ENCODE measurements at places on chromosomes 7 and 10. TPM values are rescaled to one million over a fixed set of nuclear protein-coding genes. Genes with fewer than 3 reads are reported as not detected.

FOXI2 gene
- not detected for total RNA-seq

SGPL1 gene
- total RNA-seq: 60.3 TPM

FAS gene
- total RNA-seq: 8.8 TPM

BCL7B gene
- total RNA-seq: 37.4 TPM

LSM8 gene
- 31.1 TPM for total RNA-seq

TRIL gene
- total RNA-seq: 4.0 TPM

NUP205 gene
- 31.2 TPM for total RNA-seq

KCNH2 gene
- not detected for total RNA-seq

PIK3CG gene
- total RNA-seq: not detected

SLC16A9 gene
- total RNA-seq: 0.50 TPM

CALML5 gene
- total RNA-seq: not detected

RAMP3 gene
- total RNA-seq: not detected

GPR26 gene
- total RNA-seq: not detected

CRPPA gene
- total RNA-seq: 3.3 TPM

TSPAN13 gene
- total RNA-seq: 5.5 TPM

UNCX gene
- total RNA-seq: not detected

TAS2R41 gene
- not detected for total RNA-seq

FEZF1 gene
- not detected for total RNA-seq

NFE2L3 gene
- 0.55 TPM for total RNA-seq

FZD1 gene
- 19.4 TPM for total RNA-seq

TBX20 gene
- not detected for total RNA-seq

TRIM50 gene
- not detected for total RNA-seq

STEAP1B gene
- 1.3 TPM for total RNA-seq

MRLN gene
- total RNA-seq: not detected

CALN1 gene
- total RNA-seq: not detected

WDFY4 gene
- total RNA-seq: not detected

TEX47 gene
- not detected for total RNA-seq

RGR gene
- total RNA-seq: not detected

DLX5 gene
- 6.0 TPM for total RNA-seq

GHRHR gene
- not detected for total RNA-seq

GFRA1 gene
- 41.8 TPM for total RNA-seq

Measured in osteocyte (in vitro differentiated cells).